ENCODE measurements at places on chromosomes 12 and 14.

DNA sequence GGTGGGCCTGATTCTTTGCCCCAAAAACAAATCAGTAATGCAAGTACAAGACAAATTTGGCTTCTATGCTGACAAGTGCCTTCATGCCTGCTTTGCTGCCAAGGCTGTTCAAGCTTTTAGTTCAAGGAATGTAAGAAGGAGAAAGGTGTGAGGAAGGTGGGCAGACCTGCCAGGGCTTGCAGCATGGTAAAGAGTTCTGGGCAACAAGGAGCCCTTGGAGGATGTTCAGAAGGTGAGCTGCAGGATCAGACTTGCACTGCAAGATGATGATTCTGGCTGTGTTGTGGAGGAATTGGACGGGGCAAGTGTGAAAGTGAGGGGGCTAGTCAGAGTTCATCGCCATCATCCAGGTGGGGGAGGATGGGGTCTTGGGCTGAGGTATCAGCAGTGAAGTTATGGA is 167.9 kb downstream of the NUAK1 start:
- DNase-seq, result no peak

GRCh38 chr14:105466531-105467248 is 7.9 kb upstream of the CRIP2 start:
- no peak for DNase-seq

DNA sequence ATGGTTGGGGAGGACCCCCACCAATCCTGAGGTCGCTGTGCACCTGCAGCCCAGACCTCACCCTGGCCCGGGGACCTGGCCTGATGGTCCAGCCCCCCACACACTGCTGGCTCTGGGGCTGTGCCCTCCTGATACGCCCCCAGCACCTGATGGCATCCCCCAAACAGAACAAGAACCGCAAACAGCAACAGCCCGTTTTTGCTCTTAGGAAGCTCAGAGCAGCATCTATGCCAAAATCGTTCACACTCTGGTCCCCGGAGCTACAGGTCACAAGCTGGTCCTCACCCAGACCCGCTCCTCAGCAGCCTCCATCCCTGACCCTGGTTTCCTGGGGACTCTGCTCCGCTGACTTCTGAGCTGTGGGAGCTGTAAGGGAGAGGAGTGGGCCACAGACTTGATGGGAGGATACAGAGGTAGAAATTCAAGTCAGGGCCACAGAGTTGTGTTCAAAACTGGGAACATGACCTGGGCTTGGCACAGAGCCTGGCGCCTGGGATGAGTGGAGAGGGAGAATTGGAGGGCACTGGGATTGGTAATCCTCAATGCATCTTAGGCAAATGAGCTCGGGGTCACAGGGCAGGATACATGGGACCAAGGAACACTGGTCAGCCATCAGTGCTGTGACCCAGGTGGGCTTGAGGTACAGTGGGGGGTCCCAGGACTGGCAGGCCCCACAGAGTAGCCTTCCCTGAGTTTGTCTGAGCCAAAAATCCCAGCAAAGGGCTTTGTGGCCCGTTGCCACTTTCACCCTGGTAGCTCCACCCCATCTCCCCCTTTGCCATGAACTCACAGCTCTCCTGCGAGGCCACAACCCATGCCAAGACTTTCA is 170.9 kb upstream of the RTL1 start:
- DNase-seq, result no peak

GRCh38 chr14:96515731-96516130 is 13.5 kb downstream of the PAPOLA start:
- DNase-seq, result no peak

DNA sequence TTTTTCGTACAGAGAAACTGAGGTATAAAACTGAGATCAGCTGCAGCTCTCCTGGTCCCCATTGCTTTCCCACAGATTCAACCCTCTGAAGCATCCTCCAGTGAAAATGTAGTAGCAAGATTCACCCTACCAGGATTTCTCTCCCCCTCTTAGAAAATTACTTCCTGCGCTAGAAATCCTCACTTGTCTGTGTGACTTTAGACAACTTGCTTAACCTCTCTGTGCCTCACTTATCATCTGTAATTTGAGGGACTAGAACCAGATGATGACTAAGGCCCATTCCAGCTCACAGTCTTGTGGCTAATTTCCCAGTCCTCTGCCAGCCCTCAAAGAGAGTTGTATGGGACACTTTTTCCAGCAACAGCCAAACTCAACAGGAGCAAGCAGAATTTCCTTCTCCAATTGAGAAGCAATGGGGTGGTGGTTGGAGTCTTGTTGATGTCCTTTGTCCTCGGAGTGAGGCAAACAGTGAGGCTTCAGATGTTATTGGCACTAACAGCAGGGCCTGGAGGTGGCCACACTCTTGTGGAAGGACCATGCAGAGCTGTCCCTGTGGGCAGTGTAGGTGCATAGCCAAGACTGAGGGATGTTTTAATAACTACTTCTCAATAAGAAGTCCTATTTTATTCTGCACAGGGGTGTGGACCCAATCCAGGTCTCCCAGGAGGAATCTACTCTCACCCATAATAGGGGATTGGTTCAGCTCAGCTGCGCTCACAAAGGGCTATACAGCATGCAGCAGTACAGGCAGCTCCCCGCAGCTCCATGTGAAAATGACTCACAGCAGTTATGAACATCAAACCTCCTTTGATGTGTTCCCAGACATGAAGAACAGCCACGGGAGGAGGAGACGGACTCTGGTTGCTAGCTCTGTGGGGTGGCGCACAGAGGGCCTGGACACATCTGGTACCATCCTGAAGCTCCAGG is 200.1 kb downstream of the DAD1 start:
- no peak for DNase-seq

DNA sequence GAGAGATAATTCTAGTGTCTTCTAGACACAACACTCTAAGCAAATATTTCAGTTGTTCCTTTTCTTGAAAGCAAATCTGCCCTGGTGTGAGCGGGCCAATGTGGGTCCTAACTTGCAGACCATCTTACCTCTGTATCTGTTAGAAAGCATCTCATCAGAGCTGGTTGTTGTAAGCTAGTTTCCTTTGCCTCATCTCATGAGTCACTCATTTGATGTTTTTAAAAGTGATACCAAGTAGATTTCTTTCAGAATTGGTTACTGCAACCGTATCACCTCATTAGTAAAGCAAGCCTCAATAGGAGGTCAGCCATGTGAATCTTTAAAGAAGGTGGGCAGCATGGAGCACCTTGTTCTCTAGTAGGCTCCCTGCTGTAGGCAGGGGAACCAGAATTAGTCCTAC is 78.6 kb downstream of the DAAM1 start:
- DNase-seq, result no peak

DNA sequence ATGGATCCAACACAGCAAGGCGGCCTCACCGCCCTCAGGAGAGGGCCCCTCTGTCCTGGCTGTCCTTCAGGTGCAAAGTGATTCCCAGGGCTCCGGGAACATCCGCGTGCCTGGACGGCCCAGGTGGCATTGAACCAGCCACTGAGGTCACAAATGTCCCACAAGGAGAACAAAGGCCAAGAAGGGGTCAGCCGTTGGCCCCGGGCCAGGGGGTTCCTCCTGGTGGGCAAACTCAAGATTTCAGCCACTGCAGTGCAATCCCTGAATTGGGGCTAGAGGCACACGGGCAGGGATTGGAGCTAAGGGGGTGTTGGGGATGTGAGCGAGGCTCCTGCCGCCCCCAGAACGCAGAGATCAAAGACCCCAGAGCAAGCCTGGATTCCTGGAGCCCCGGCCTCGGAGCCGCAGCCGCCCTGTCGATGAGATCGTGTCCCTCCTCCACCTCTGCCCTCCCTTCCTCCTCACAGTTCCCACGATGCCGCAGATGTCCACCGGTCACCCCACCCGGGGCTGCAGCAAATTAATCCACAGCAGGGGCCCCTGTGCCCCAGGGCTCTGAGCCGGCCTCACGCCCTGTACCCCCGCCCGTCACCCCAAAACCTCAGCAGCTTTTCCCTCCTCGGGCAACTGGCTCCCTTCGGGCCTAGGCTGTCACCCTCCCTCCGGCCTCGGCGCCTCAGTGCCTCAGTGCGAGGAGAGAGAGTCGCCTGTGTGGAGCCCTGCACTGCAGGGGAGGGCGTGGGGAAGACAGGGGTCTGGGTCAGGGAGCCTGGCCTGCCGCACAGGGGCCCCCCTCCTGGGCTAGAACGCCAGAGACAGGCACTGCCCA is 56.7 kb upstream of the GALNT9 start:
- DNase-seq, result no peak

DNA sequence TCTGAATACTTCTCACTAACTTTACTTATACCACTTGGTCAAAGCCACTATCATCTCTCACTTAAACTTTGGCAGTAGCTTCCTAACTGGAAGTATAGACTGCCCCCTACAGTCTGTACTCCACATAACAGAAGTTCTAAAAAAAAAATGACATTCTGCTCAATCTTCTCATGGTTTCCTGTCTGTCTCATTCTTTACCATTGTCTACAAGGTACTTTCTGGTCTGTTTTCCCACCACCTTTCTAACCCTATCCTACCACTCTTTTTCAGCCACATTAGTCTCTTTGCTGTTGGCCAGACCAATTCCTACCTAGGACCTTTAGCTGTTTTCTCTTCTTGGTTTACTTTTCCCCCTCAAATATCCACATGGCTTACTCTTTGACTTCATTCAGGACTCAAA is 14.7 kb downstream of the CPSF6 start:
- no peak for DNase-seq

DNA sequence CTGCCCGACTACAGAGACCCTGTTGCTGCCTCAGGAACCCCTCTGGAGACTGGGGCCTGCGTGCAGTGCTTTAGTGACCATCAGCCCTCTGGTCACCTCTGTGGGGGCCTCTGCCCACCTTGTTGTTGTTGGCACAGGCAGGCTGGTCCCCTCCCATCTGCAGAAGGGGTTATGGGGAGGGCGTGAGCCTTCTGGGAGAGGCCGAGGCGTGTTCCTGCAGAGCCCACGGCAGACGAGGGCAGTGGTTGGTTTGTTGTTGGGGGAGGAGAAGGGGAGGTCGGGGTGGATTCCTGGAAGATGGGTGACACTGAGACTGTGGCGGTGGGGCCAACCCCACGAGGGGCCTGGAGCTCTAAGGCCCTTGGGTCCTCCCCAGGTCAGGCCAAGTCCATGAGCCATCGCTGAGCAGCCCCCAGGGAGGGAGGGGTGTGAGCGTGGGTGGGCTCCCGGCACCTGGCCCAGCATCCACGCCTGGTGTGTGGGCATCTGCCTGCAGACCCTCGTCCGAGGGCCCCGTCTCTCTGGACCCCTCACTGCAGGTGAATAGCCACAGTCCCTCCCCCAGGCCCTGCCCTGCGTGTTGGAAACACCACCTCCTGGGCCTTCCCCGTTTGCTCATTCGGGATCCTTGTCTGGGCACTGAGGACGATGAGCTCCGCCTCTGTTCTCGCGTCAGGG is 23.6 kb downstream of the FBRSL1 start:
- DNase-seq, result no peak

GRCh38 chr14:40280652-40281051 is 848.4 kb upstream of the FBXO33 start:
- no peak for DNase-seq

GRCh38 chr12:76694369-76694768 is 69.5 kb upstream of the ZDHHC17 start:
- DNase-seq, result no peak

DNA sequence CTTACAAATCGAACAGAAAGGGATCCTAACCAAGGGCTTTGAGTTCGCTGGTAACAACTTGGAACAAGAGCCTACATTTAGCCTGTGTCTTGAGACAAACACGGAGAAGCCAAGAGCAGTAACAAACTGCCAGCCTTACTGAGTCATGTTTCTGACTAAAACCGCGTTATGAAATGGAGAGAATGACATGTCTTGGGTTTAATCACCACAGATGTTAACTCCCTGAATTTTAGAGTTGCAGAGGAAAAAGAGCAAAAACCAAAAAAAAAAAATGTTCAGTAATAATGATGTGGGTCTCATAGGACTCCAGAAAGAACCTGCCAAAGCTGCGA is 1.0 kb downstream of the BLTP3B start:
- DNase-seq, result no peak

- DNase-seq, result peak; percentile 77
These were observed 25.2 kb upstream of the KRT78 start for GRCh38 chr12:52873832-52874572.

DNA sequence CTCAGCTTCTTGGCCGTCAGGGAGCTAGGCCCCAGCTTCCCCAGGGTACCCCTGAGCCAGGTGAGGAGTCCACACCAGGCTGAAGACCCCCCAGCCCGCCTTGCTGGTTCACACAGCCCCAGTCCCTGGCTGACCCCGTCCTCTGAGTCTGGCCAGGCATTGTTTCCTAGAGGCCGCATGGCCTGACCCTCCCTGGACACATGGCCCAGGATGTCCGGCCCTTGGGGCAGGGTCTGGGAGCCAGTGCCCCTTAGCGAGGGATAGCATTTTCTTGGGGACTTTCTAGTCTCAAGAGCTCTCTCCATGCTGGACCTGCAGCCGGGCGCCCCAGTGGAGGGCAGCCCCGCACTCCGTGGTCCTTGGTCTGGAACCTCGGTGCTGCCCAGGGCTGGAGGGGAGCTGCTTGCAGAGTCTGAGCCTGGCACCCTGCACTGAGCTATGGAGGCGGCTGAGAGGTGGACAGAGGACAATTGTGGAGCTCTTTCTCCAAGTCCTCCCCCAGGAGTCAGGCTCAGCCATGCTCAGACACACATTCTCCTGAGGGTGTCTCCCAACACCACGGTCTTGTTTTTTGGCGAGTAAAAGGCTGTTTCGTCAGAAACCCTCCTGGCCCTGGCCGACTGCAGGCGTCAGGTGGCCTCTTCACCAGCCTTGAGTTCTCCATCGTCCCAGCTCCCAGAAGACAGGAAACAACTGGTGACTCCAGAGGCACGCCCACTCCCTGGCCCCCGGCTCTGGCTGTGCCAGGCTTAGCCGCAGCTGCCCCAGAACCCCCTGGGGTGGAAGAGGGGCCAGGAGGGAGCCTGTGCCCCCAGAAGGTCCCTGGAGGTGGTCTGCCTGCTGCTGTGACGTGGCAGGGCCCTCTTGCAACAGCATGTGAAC is 17.6 kb upstream of the CRIP2 start:
- no peak for DNase-seq
